ENCODE measurements at places on chromosomes 11 and 22.
A peak's percentile ranks its signal among the peaks of the same experiment; 100 is the strongest.

DNA sequence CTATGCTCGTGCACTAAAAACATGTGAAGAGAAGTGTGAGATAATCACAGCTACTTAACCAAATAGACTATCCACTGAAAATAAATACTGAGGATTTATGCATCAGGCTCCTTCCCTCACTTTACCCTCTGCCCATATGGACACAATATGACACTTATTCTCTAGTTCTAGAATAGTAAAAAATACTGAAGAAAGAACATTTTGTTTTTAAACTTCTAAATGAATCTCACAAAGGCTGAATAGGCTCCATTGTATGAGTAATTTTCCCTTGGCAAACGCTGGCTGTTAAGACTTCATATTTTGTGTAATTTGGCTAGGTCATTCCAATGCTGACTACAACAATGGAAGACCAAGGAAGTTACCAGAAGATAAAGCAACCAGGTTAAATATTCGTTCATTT, 9.9 kb downstream of the HPS5 start:
- no peak for DNase-seq

DNA sequence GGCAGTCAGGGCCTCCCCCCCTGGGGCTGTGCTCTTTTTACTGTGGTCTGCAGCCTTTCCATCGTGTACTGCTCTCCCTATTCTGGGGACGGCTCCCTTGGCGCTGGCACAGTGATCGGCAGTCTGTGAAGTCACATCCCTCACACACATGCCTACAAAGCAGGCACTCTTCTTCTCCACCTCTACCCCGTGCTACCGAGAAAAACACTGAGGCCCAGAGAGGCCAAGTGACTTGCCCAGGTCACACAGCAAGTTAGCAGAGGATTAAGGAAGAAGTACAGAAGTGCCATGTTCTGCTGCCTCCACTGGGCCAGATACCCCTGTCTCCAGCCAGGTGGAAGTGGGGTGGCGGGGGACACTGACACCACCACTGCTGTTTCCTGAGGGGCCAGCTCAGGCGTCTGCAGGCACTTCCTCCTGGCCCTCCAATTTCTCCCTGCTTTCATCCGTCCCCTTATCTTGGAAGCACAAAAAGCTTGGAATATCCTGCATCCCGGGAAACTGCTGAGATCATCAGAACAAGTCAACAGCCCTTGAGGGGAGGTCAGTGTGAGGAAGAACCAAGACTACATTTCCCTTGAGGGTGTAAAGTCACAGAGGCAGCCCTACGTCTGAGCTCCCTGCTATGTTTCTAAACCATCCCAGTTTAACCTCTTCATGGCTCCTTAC, 30.2 kb upstream of the KLHL35 start:
- DNase-seq = no peak

DNA sequence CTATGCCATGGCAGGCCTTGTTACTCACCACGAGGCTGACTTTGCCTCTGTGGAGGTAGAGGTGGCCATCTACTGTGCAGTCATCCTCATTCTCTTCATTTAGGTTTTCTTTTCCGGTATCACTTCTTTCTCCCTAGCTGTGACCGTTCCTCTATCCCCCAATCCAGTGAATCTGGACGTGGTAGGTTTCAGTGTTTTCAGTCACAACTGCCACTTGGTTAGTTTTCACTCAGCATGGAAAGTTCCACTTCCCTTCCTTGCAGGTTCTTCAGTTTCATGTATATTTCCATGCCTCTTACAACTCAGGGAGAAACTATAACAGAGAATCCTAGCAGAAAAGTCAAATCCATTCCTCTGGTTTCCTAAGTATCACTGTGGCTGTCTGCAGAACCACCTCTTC, 1.9 kb downstream of the HPS4 start:
- peak; percentile 19 for DNase-seq

GRCh38 chr11:45489281-45489905, 176.0 kb downstream of the CHST1 start:
- no peak for DNase-seq

Measured in activated naive CD4-positive, alpha-beta T cell treated with anti-CD3 and anti-CD28 coated beads for 36 hours (primary cell).